ENCODE measurements at places on chromosomes 12 and 14.

GRCh38 chr14:59424341-59425071, 40.7 kb downstream of the GPR135 start:
- no peaks in the 10 kb centered on the region for H3K36me3 ChIP-seq
- no peak overlapping the region for H3K4me3 ChIP-seq
- H3K4me1 ChIP-seq, result peaks cover 28% of the 10 kb centered on the region
- H3K27ac ChIP-seq, result peak overlapping the region; percentile 53
- H3K27me3 ChIP-seq, result no peaks in the 10 kb centered on the region

DNA sequence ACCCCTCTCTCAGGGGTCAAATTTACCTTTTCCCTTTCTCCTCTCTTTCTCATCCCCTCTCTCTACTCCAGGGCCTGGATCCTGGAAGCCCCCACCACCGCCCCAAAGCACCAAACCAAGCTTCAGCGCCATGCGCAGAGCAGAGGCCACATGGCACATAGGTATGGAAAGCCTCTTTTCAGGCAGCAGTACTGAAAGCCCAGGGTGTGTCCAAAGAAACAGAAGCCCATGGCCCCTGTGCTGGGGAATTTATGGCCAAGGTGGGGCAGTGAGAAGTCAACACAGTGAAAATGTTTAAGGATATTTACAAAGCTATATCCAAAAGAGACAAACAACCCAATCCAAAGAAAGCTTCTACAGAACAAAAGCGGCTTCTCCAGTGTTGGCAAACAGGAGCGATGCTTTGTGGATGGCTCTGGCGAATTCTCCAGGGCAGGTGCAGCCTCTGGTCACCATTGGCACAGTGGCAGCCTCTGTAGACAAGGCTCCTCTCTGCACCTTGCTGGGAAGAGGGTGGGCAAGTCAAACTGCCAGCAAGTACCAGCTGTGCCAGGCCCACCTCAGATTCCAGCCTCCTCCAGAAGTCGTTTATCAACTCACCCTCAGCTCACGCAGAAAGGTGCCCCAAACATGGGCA, 4.7 kb upstream of the CPNE6 start:
- no peak overlapping the region for H3K27ac ChIP-seq
- no peaks in the 10 kb centered on the region for H3K4me1 ChIP-seq
- no peaks in the 10 kb centered on the region for H3K36me3 ChIP-seq
- no peak for DNase-seq

DNA sequence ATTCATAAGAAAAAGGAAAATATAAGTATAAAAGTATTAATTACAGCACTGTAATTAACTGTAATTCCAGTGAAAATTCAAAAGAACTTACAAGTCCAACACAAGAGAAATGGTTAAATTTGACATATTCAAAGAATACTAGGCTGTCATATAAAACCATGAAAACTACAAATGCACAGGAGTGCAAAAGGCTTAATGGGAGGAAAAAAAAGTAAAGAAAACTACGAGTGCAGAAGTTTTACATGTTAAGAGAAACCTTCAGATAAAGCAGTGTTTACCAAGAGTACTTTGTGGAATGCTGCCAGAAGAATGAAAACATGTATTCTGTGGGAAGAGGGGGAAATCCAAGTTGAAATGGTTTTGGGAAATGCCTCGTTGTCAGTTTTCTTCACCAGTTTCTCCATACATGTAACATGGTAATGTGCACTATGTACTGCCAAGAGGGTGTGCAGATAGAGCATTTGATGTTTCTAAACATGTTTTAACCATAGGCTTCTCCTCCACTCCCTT, 9.1 kb downstream of the HEATR5A start:
- H3K27ac ChIP-seq, result no peak overlapping the region
- H3K27me3 ChIP-seq, result no peaks in the 10 kb centered on the region
- H3K4me3 ChIP-seq, result no peak overlapping the region
- H3K36me3 ChIP-seq, result no peaks in the 10 kb centered on the region

DNA sequence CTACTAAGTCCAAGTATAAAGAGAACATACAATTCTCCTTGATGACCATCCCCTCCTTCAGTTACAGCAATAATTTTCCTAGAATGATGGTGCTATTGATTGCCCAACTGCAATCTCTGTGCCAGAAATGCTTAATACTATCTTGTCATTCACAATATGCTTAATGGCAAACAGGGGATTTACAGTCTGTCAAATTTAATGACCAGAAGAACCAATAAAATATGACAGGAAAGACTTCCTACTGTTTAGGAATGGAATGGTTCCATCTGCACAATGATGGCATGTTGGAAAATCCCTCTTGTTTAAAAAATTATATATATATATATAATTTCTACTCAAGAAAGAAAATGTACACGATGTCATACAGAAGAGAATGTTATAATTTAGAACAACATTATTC, 623.2 kb downstream of the CCER1 start:
- H3K4me1 ChIP-seq, result no peaks in the 10 kb centered on the region
- DNase-seq, result no peak
- no peaks in the 10 kb centered on the region for H3K27me3 ChIP-seq
- no peak overlapping the region for H3K4me3 ChIP-seq
- no peaks in the 10 kb centered on the region for H3K36me3 ChIP-seq
- H3K27ac ChIP-seq, result no peak overlapping the region

DNA sequence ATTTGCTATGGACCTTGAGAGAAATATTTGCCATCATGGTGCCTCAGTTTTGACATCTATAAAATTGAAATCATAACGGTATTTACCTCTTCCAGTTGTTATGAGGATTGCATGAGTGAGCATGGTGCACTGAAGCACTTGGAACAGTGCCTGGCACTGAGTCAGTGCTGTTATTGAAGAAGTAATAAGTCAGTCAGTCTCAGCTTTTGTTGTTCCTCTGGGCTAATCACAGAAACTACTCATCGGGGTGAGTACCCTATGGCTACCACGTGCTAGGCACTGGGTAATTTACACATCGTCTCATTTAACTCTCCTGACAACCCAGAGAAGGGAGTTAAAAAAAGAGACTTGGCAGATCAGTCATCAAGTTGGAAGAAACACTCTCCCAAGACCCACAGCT, 159.5 kb upstream of the NRXN3 start:
- H3K4me1 ChIP-seq, result no peaks in the 10 kb centered on the region
- no peak overlapping the region for H3K4me3 ChIP-seq
- no peaks in the 10 kb centered on the region for H3K27me3 ChIP-seq
- no peak overlapping the region for H3K27ac ChIP-seq
- no peak for DNase-seq

GRCh38 chr12:5377997-5378592, 53.8 kb upstream of the NTF3 start:
- no peaks in the 10 kb centered on the region for H3K4me1 ChIP-seq
- H3K4me3 ChIP-seq, result no peak overlapping the region
- DNase-seq, result no peak
- H3K27ac ChIP-seq, result no peak overlapping the region
- H3K27me3 ChIP-seq, result no peaks in the 10 kb centered on the region
- H3K36me3 ChIP-seq, result no peaks in the 10 kb centered on the region

DNA sequence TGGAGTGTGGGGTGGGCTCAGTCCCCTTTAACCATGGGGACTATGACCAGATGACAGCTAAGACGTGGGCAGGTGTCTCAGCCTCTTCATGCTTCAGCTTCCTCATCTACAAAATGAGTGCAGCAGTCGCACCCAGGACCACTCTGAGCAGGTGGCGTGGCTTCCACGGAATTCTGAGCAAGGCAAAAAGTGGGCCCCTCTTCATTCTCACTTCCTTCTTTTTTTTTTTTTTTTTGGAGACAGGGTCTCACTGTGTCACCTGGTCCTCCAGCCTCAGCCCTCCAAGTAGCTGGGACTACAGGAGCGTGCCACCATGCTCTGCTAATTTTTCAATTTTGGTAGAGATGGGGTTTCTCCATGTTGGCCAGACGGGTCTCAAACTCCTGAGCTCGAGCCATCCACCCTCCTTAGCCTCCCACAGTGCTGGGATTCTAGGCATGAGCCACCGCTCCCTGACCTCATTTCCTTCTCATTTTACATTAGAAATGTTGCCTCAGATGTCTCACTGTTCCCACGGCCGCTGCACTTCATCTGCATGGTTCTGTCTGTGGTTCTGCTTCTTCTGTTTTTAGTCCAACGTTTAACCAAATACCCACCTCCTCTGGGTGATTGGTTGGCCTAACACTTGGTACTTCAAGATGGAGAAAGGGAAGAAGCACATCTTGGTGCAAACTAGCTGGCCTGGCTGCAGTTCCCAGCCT, 41.3 kb upstream of the BCL7A start:
- no peak overlapping the region for H3K27ac ChIP-seq
- no peaks in the 10 kb centered on the region for H3K36me3 ChIP-seq
- no peaks in the 10 kb centered on the region for H3K27me3 ChIP-seq
- no peaks in the 10 kb centered on the region for H3K4me1 ChIP-seq

DNA sequence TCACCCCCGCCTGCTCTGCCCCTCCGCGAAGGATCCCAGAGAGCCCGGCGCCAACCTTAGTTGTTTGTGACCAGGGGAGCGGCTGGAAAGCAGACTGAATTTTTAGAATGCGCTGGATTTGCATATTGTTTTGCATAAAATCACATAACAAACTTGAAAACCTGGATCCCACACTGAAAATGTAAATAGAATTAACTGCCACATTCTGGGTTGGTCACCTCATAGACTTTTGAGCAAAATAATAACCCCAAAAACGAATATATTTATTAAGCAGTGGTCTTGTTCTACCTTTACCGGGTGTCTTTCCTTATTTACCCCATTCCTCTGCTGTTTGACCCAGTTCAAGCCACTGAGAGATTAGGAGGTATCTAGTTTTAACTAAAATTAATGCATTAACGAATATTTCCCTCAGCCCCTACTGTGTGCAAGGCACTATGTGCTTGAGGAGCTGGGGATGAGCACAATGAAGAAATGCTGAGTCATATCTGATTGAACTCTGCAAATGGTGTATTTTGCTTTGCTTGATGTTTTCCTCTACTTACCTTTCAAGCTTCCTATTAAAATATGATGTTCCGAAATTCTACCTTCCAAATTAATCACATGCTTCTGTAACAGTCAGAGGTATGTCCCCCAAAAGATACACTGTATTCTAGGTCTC, 438 bp upstream of the EGLN3 start:
- peak; percentile 47 for DNase-seq
- H3K27ac ChIP-seq, result peak overlapping the region; percentile 1
- no peaks in the 10 kb centered on the region for H3K27me3 ChIP-seq
- peaks cover 22% of the 10 kb centered on the region for H3K4me1 ChIP-seq

GRCh38 chr12:95054206-95054605, 19.2 kb downstream of the NR2C1 start:
- no peak overlapping the region for H3K4me3 ChIP-seq
- H3K27me3 ChIP-seq, result no peaks in the 10 kb centered on the region

DNA sequence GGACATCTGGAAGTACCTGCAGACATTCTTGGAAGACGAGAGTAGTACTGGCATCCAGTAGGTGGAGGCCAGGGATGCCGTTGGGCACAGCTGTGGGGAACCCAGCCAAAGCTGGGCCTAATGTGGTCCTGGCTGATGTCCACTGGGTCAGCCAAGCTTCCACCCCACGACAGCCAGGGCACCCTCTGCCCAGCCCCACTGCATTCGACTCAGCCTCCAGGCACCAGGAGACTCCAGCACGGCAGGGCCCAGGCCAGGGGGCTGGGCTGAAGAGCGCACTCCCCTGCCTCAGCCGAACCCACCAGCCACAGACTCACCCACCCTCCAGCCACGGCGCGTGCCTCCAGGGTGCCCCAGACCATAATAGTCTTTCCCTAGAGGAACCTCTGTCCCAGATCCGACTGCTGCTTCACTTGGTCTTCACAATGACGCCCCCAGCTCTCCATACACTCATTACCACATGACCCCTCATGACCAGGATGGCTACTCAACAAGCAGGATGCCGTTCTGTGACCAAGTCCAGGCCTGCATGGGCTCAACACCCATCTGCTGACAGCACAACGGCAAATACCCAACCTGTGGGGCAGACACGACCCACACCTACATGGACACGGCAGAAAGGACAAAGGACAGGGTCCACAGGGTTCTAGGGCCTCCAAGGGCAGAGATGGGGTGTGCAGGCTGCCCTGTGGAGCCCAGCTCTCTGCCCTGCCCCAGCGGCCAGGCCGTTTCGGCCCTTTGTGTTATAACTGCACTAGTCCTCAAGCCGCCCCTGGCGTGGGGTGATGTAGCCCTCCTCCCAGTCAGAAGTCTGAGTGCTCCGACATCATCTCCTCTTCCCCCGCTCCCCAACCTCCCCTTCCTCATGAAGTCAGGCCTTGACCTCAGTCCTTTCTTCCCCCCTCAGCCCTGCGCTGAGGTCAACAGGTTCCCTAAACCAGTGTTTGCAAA, 22.8 kb downstream of the ITPK1 start:
- no peak for DNase-seq
- H3K4me3 ChIP-seq, result no peak overlapping the region
- no peaks in the 10 kb centered on the region for H3K36me3 ChIP-seq

- no peak overlapping the region for H3K4me3 ChIP-seq
- no peak for DNase-seq
- H3K4me1 ChIP-seq, result no peaks in the 10 kb centered on the region
- H3K27me3 ChIP-seq, result no peaks in the 10 kb centered on the region
- H3K36me3 ChIP-seq, result no peaks in the 10 kb centered on the region
- H3K27ac ChIP-seq, result no peak overlapping the region
Measured at GRCh38 chr12:2020511-2020910, 16.3 kb upstream of the DCP1B start.

- H3K27ac ChIP-seq, result no peak overlapping the region
- no peak for DNase-seq
- H3K4me3 ChIP-seq, result no peak overlapping the region
- no peaks in the 10 kb centered on the region for H3K27me3 ChIP-seq
- no peaks in the 10 kb centered on the region for H3K4me1 ChIP-seq
Measured at GRCh38 chr12:132314035-132314434, 15.4 kb downstream of the GALNT9 start.

GRCh38 chr14:77238996-77239395, 32.0 kb downstream of the NGB start:
- H3K27ac ChIP-seq, result no peak overlapping the region
- H3K36me3 ChIP-seq, result no peaks in the 10 kb centered on the region
- no peak for DNase-seq
- H3K4me1 ChIP-seq, result no peaks in the 10 kb centered on the region

GRCh38 chr14:56555921-56556570, 23.6 kb upstream of the TMEM260 start:
- DNase-seq, result no peak
- H3K4me3 ChIP-seq, result no peak overlapping the region
- no peaks in the 10 kb centered on the region for H3K36me3 ChIP-seq

GRCh38 chr12:131927110-131928079, 1.7 kb upstream of the PUS1 start:
- H3K27ac ChIP-seq, result no peak overlapping the region
- H3K36me3 ChIP-seq, result peaks cover 9% of the 10 kb centered on the region
- no peak for DNase-seq

DNA sequence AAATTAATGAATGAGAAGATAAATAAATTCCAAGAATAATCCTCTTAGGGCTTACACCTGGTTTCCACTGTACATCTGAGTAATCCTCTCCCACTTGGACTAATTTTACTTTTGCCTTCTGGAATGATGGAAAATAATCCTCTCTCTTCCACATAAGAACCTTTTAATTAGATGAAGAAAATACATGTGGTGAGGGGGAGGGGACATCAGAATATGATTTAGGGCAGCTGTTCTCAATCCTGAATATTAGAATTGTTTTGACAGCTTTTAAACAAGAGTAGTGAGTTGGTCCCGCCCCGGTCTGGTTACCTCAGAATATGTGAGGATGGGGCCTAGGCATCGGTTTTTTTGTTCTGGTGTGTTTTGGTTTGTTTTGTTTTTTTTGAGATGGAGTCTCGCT, 51.5 kb downstream of the HECTD4 start:
- no peaks in the 10 kb centered on the region for H3K36me3 ChIP-seq
- H3K27ac ChIP-seq, result no peak overlapping the region
- H3K27me3 ChIP-seq, result no peaks in the 10 kb centered on the region
- no peak for DNase-seq
- no peaks in the 10 kb centered on the region for H3K4me1 ChIP-seq

- H3K4me3 ChIP-seq, result no peak overlapping the region
- no peak overlapping the region for H3K27ac ChIP-seq
- H3K4me1 ChIP-seq, result no peaks in the 10 kb centered on the region
- DNase-seq, result no peak
Measured at GRCh38 chr14:50954811-50955372, 10.6 kb upstream of the PYGL start.
